ENCODE measurements at places on chromosomes 7 and 10. TPM values are rescaled to one million over a fixed set of nuclear protein-coding genes. Genes with fewer than 3 reads are reported as not detected.

GRCh38 chr10:93554760-93555432 lies 11.6 kb upstream of the FFAR4 start:
- H3K4me1 ChIP-seq: no peaks in the 10 kb centered on the region
- DNase-seq: no peak
- no peaks in the 10 kb centered on the region for H3K36me3 ChIP-seq
- H3K27ac ChIP-seq: no peak overlapping the region
- H3K4me3 ChIP-seq: no peak overlapping the region

GRCh38 chr7:77327932-77328628 lies 88.1 kb downstream of the GSAP start:
- H3K4me1 ChIP-seq: peaks cover 3% of the 10 kb centered on the region
- H3K4me3 ChIP-seq: no peak overlapping the region
- no peaks in the 10 kb centered on the region for H3K27me3 ChIP-seq
- no peak for DNase-seq
- H3K27ac ChIP-seq: peak overlapping the region; percentile 61

DNA sequence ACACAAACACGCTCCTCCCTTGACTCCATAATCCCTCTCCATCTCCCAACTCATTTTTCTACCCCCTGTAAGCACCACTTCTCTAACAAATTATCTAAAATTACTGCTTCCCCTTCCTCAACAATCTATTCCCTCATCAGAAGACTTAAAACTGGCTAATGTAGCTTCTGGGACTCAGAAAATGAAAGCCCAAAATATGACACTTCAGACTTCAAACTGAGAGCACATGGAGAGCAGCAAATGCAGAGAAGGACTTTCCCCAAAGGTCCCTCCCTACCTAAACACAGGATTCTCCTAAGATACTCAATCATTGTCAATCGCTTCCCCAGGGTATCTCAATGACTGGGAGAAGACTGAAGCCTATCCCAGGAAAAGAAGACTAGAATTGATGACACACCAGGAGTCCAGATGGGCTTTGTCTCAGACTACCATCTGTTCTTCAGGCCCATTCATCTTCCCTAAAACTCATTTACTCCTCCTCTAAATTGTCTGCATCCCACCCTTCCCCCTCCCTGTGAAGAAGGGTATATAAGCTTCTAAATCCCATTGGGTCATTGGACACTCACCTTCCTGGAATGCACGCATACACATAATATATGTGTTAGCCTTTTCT lies 39.2 kb downstream of the ST8SIA6 start:
- H3K36me3 ChIP-seq: no peaks in the 10 kb centered on the region
- H3K4me3 ChIP-seq: no peak overlapping the region
- no peak for DNase-seq

DNA sequence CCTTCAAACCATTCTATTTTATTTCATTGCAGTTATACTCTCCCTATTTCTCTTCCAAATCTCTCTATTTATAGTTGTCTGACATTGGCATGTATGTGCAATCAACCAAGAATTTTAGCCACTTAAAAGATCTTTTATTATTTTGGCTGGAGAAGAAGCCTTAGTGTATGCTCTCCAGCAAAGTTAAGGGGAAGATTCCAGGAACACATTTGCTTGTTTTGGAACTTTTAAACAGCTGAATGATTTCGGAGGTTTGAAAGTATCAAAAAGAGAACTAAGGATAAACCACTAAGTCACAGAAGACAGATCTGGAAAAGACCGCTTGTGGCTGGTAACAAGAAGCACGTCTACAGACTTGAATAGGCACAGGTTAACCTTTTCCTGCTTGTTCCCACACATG lies 182.2 kb upstream of the FZD1 start:
- DNase-seq: no peak
- H3K4me1 ChIP-seq: no peaks in the 10 kb centered on the region
- H3K27ac ChIP-seq: peak overlapping the region; percentile 71
- no peaks in the 10 kb centered on the region for H3K36me3 ChIP-seq
- no peak overlapping the region for H3K4me3 ChIP-seq
- no peaks in the 10 kb centered on the region for H3K27me3 ChIP-seq

GRCh38 chr7:143877098-143877497 lies 24.9 kb downstream of the TCAF1 start:
- H3K27ac ChIP-seq: no peak overlapping the region
- H3K4me1 ChIP-seq: peaks cover 3% of the 10 kb centered on the region
- no peak for DNase-seq

DNA sequence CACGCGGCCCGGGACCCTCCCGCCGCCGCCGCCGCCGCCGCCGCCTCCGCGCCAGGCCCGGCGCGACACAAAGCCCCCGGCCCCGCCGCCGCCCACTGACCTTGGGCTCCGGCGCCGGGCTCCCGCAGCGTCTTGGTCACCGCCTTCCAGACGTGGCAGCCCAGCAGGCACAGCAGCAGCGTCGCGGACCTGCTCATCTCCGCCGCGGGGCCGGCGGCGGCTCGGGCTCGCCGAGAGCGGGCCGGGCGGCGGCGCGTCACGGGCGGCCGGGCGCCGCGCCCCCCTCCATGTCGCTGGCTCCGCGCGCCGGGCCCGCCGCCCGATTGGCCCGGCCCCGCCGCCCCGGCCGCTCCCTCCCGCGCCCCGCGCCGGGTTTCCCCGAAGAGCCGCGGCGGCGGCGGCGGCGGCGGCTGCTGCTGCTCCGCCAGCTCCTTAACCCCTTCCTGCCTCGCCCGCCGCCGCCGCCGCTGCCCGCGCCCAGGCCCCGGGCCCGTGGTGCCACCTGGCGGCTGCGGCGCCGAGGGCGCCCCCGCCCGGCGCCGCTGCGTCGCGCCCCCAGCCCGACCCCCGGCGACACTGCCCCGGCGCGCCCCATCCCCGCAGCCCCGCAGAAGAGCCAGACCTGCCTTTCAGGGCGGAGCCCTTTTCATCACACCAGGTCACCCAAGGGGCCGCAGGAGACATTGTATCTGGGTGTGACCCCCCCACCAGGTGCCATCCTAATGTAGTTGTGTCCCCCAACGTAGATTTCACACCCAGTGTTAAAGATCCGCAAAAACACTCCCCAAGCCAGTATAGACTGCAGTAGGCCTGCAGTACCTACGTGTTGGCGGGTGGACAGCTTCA lies at the start of gene FAM171A1:
Gene FAM171A1 (minus strand): TSS at position 434 of the 846 bp plus-strand sequence. CDS start 237 bp downstream, at position 197.
- peak within 1 kb of the TSS; percentile 82 for H3K4me3 ChIP-seq
- no peaks in the 10 kb centered on the region for H3K27me3 ChIP-seq
- peak; percentile 51 for DNase-seq
- no peaks in the 10 kb centered on the region for H3K36me3 ChIP-seq
- H3K4me1 ChIP-seq: no peaks in the 10 kb centered on the region

- no peaks in the 10 kb centered on the region for H3K27me3 ChIP-seq
- H3K27ac ChIP-seq: no peak overlapping the region
- DNase-seq: no peak
- H3K4me1 ChIP-seq: no peaks in the 10 kb centered on the region
These were observed 14.8 kb downstream of the CHAT start for GRCh38 chr10:49628599-49628998.

DNA sequence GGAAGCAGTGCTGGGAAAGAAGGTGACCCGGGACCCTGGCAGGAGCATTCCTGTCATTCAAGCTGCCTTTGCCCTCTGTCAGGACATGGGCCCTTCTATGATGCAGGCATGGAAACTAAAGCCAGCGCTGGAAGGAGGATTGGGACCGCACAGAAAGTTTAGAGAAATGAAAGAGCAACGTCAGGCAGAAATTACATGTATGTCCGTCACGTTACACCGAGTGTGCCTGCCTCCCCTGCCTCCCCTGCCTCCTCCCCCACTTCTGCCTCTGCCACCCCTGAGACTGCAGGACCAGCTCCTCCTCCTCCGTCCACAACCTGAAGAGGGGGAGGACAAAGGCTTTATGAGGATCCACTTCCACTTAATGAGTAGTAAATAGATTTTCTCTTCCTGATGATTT lies 13.9 kb upstream of the PWWP2B start:
- peak overlapping the region; percentile 5 for H3K27ac ChIP-seq
- DNase-seq: no peak
- no peaks in the 10 kb centered on the region for H3K36me3 ChIP-seq

DNA sequence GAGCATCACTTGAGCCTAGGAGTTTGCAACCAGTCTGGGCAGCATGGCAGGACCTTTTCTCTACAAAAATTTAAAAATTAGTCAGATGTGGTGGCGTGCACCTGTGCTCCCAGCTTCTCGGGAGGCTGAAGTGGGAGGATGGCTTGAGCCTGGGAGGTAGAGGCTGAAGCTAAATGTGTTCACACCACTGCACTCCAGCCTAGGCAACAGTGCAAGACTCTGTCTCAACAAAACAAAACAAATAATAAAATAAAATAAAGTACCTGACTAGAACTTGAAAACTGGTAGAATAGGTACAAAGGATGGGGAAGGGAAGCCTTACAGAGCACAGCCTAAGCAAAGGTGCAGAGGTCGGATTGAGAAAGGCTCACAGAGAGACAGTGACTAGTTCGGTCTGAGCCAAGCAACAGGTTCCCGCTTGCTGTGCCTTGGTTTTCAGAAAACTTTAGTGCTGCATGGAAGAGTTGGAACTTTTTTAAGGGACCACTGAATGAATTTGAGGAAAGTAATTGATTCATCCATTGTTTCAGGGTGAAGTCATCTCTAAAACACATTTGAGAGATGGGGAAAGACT lies 100.1 kb upstream of the STK17A start:
- no peaks in the 10 kb centered on the region for H3K36me3 ChIP-seq
- H3K4me3 ChIP-seq: no peak overlapping the region
- H3K27ac ChIP-seq: no peak overlapping the region
- no peak for DNase-seq
- H3K27me3 ChIP-seq: no peaks in the 10 kb centered on the region

DNA sequence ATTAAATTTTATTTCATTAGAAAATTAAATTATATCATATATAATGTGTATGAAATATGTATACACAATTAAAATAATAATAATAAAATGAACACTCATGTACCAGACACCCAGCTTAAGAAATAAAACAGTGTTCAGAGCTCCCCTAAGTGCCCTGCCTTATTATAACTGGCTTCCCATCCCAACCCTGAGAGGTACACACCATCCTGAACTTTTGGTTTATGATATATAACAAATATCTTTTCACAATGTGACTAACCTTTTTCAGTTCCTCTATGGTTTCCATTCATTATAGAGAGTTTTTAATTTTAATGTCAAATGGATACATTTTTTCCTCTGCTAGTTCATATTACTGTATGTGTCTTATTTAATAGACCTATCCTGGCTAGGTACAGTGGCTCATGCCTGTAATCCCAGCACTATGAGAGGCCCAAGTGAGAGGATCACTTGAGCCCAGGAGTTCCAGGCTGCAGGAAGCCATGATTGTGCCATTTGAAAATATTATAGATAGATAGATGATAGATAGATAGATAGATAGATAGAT lies 24.0 kb upstream of the STEAP2 start:
- no peaks in the 10 kb centered on the region for H3K4me1 ChIP-seq
- DNase-seq: no peak
- no peaks in the 10 kb centered on the region for H3K36me3 ChIP-seq
- no peaks in the 10 kb centered on the region for H3K27me3 ChIP-seq

DNA sequence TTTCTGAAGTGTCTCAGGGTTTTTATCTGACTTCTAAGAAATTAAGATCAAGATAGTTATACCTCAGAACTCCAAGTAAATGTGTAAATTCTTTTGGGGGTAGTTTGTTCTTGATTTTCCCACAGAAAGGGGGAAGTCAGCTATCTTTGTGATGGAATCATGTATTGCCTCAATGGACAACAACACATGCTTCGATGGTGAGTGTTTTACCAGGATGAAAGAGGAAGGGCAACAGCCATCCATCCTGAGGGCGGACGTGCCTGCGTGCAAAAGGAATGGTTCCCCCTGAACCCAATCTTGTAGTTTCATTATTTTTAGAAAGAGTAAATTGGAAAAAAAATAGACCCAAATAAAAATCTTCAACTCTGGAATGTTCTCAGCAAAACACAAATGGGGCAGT lies 67.2 kb upstream of the ZPBP start:
- no peak overlapping the region for H3K4me3 ChIP-seq
- H3K4me1 ChIP-seq: no peaks in the 10 kb centered on the region
- no peaks in the 10 kb centered on the region for H3K36me3 ChIP-seq
- no peaks in the 10 kb centered on the region for H3K27me3 ChIP-seq

- no peaks in the 10 kb centered on the region for H3K4me1 ChIP-seq
- H3K4me3 ChIP-seq: peak overlapping the region; percentile 45
- peak; percentile 51 for DNase-seq
- no peaks in the 10 kb centered on the region for H3K27me3 ChIP-seq
These were observed 5.1 kb downstream of the UNC5B start for GRCh38 chr10:71217266-71218045.

DNA sequence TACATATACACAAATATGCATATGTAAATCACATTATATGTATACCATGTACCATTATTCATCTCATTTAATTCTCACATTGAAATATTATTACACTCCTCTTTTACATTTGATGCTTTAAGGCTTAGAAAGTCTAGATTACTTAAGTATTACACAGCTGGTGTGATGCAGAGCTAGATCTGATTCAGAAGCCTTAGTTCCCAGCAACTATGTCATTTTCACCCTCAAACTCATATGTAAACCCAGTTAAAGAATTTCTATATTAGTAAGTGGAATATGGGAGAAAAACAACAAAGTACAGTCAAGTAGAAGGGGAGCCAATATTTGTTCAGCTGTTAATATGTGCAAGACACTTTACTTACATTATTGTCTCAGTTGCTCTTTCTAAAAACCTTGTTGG lies 74.3 kb upstream of the CSTF2T start:
- H3K27ac ChIP-seq: no peak overlapping the region
- no peak for DNase-seq
- no peak overlapping the region for H3K4me3 ChIP-seq
- H3K4me1 ChIP-seq: no peaks in the 10 kb centered on the region
- H3K27me3 ChIP-seq: no peaks in the 10 kb centered on the region

GRCh38 chr10:29332061-29332760 lies 43.3 kb downstream of the LYZL1 start:
- no peak overlapping the region for H3K4me3 ChIP-seq
- no peak for DNase-seq
- no peak overlapping the region for H3K27ac ChIP-seq
- H3K27me3 ChIP-seq: no peaks in the 10 kb centered on the region

- peaks cover 3% of the 10 kb centered on the region for H3K4me1 ChIP-seq
- H3K27me3 ChIP-seq: no peaks in the 10 kb centered on the region
- H3K4me3 ChIP-seq: no peak overlapping the region
- H3K36me3 ChIP-seq: no peaks in the 10 kb centered on the region
These were observed 429.1 kb upstream of the NFE2L3 start for GRCh38 chr7:25722856-25723255.

The LIPM gene
- total RNA-seq: not detected

The C10orf67 gene
- total RNA-seq: not detected

All from uterus (tissue), 4 donors.